Naive thymus-derived CD8-positive, alpha-beta T cell (primary cell): ENCODE measurements at places on chromosomes 11 and 22. TPM values are rescaled to one million over a fixed set of nuclear protein-coding genes. Genes with fewer than 3 reads are reported as not detected.
A peak's percentile ranks its signal among the peaks of the same experiment; 100 is the strongest.

DNA sequence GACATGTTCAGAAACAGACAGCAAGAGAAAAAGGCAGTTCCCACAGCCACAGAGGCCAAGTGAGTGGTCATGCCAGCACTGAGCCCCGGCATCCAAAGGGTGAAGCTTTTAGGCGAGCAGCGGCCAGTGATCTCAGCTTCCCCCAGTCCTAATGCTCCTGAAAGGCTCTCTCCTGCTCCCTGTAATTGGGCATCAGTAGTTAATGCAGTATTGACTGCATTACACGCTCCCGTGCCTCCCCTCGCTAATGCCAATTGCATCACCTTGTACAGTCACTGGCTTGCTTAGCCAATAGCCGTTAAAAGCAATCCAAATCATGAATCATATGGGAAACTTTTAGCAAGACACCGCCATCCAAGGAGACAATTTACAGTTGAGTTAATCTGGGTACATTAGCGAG is 4.9 kb downstream of the LMO1 start:
- H3K27ac ChIP-seq, result no peak overlapping the region
- no peak overlapping the region for H3K4me3 ChIP-seq
- peaks cover 32% of the 10 kb centered on the region for H3K27me3 ChIP-seq
- H3K4me1 ChIP-seq, result peaks cover 12% of the 10 kb centered on the region
- H3K36me3 ChIP-seq, result no peaks in the 10 kb centered on the region
- no peak for DNase-seq

DNA sequence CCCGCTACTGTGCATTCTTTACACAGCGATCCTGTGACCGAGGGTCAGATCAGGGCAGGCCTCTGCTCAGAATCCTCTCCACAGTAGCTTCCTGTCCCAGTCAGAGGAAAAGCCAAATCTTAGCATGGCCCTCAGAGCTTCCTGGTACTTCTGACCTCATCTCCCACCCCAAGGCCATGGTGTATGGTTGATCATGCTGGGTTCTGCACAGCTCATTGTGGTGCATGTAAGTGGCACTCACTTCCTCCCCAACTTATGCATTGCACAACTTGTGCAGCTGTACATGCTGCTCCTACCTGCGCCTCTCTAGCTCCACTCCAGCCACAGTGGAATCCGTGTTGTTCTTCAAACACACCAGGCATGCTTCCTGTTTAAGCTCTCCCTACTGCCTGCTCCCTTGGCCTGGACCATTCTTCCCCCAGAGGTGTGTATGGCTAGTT is 20.3 kb downstream of the BMAL1 start:
- H3K4me1 ChIP-seq, result peaks cover 97% of the 10 kb centered on the region
- no peak overlapping the region for H3K27ac ChIP-seq
- DNase-seq, result no peak
- peaks cover 2% of the 10 kb centered on the region for H3K27me3 ChIP-seq

GRCh38 chr11:10632483-10632882 is 61.1 kb downstream of the IRAG1 start:
- no peak overlapping the region for H3K4me3 ChIP-seq
- no peaks in the 10 kb centered on the region for H3K36me3 ChIP-seq
- DNase-seq, result no peak
- H3K4me1 ChIP-seq, result peaks cover 12% of the 10 kb centered on the region
- H3K27me3 ChIP-seq, result no peaks in the 10 kb centered on the region
- no peak overlapping the region for H3K27ac ChIP-seq

GRCh38 chr11:64789331-64790204 is 11.2 kb upstream of the SF1 start:
- no peaks in the 10 kb centered on the region for H3K27me3 ChIP-seq
- H3K27ac ChIP-seq, result no peak overlapping the region
- H3K4me3 ChIP-seq, result no peak overlapping the region
- no peak for DNase-seq

DNA sequence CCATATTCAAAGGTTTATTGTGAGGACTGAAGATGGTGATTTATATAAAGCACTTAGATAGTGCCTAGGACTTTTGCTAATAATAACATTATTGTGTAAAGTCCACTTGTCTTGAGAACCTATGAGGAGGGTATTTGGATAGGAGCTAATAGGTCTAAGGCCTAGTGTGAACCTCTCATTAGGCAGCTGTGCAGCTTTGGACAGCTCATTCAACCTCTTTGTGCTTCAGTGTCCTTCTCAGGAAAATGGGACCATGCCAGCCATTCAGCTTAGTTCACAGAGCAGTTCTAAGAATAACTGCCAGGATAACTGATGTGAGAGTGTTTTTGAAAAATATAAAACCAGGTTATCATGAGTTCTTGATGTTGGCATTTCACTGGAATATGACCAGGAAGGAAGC is 56.2 kb downstream of the NAV2 start:
- peaks cover 28% of the 10 kb centered on the region for H3K27me3 ChIP-seq
- H3K4me3 ChIP-seq, result no peak overlapping the region
- no peak overlapping the region for H3K27ac ChIP-seq
- DNase-seq, result no peak
- H3K36me3 ChIP-seq, result no peaks in the 10 kb centered on the region
- H3K4me1 ChIP-seq, result no peaks in the 10 kb centered on the region

DNA sequence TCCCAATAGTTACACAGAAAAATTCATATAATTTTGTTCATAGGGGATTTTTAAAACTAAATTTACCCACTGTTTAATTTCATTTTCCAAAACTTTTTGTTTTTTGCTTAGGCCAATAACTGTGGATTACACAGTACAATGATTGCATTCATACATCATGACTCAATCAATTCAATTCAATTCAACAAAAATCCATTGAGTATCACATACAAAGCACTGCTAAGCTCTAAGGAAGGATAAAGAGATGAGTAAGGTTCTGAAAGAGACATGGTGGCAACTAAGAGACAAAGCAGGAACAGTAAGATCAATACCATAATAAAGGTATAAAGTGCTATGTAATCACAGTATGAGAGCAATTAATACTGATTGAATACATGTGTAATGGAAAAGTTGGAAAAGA is 9.4 kb upstream of the LAYN start:
- H3K27ac ChIP-seq, result no peak overlapping the region
- no peaks in the 10 kb centered on the region for H3K36me3 ChIP-seq
- no peak overlapping the region for H3K4me3 ChIP-seq
- H3K27me3 ChIP-seq, result no peaks in the 10 kb centered on the region
- peaks cover 28% of the 10 kb centered on the region for H3K4me1 ChIP-seq
- no peak for DNase-seq

GRCh38 chr11:126824035-126824607 is 176.4 kb downstream of the KIRREL3 start:
- no peak for DNase-seq
- H3K27ac ChIP-seq, result no peak overlapping the region
- H3K4me3 ChIP-seq, result no peak overlapping the region
- H3K4me1 ChIP-seq, result no peaks in the 10 kb centered on the region
- no peaks in the 10 kb centered on the region for H3K36me3 ChIP-seq

- H3K4me1 ChIP-seq, result peaks cover 86% of the 10 kb centered on the region
- no peak overlapping the region for H3K27ac ChIP-seq
Observed at GRCh38 chr11:63845303-63845702, 6.4 kb downstream of the MARK2 start.

DNA sequence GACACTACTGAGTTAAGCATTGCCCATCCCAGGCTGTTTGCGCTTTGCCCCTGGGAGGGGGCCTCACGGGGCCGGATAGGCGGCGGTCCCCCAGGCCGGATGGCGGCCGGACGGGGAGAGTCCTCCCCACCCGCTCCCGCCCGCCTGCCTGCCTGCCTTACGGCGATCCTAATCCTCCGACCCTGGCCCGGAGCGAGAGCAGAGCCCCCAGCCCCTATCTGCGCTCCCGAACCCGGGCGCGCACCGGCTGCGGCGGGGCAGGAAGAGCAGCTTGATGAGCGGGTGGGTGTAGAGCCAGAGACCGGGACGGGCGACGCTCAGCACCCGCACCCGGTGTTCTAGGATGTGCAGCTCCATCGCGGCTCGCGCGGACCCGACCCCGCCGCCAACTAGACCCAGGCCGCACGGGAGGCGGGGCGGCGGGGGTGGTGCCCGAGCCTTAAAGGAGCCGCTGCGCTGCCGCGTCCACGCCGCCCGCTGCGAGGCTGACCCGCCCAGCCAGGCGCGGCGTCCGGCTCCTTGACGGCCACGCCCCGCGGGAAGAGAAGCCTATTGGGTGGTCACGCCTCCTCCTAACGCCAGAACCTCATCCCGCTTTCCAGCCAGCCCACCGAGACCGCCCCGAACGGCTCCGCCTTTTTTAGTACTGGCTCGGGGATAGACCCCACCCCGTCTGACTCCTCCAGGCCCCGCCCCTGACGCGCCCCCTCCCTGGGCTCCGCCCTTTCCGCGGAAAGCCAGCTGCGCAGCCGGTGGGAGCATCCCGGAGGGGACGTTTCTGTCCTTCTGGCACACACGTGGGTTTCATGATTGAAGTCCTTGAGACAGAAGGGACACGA is at the start of gene CASTOR1:
Gene CASTOR1 (minus strand): TSS at position 365 of the 839 bp plus-strand sequence. CDS start 8 bp downstream, at position 357.
- peak within 1 kb of the TSS; percentile 93 for H3K27ac ChIP-seq
- H3K4me3 ChIP-seq, result peak within 1 kb of the TSS; percentile 92
- H3K4me1 ChIP-seq, result peaks cover 47% of the 10 kb centered on the region
- peak; percentile 93 for DNase-seq
- no peaks in the 10 kb centered on the region for H3K27me3 ChIP-seq
- no peaks in the 10 kb centered on the region for H3K36me3 ChIP-seq

- no peak for DNase-seq
- no peaks in the 10 kb centered on the region for H3K36me3 ChIP-seq
- no peak overlapping the region for H3K27ac ChIP-seq
- peaks cover 44% of the 10 kb centered on the region for H3K4me1 ChIP-seq
Observed at GRCh38 chr22:30392661-30393321, 4.0 kb upstream of the SEC14L2 start.

GRCh38 chr11:113083571-113083970 is 122.4 kb downstream of the NCAM1 start:
- no peaks in the 10 kb centered on the region for H3K4me1 ChIP-seq
- H3K27me3 ChIP-seq, result peaks cover 9% of the 10 kb centered on the region
- no peak for DNase-seq
- H3K36me3 ChIP-seq, result no peaks in the 10 kb centered on the region
- no peak overlapping the region for H3K27ac ChIP-seq
- H3K4me3 ChIP-seq, result no peak overlapping the region

- H3K27me3 ChIP-seq, result no peaks in the 10 kb centered on the region
- no peak overlapping the region for H3K4me3 ChIP-seq
- H3K36me3 ChIP-seq, result peaks cover 12% of the 10 kb centered on the region
- no peak overlapping the region for H3K27ac ChIP-seq
- no peak for DNase-seq
- no peaks in the 10 kb centered on the region for H3K4me1 ChIP-seq
Observed at GRCh38 chr11:114713756-114714155, 35.4 kb downstream of the NXPE2 start.

GRCh38 chr11:57302489-57302888 is 22.3 kb downstream of the TNKS1BP1 start:
- peaks cover 2% of the 10 kb centered on the region for H3K4me1 ChIP-seq
- H3K27me3 ChIP-seq, result no peaks in the 10 kb centered on the region
- peaks cover 39% of the 10 kb centered on the region for H3K36me3 ChIP-seq
- H3K4me3 ChIP-seq, result no peak overlapping the region

- H3K36me3 ChIP-seq, result peaks cover 23% of the 10 kb centered on the region
- no peak overlapping the region for H3K4me3 ChIP-seq
- DNase-seq, result no peak
- no peak overlapping the region for H3K27ac ChIP-seq
- peaks cover 2% of the 10 kb centered on the region for H3K4me1 ChIP-seq
- no peaks in the 10 kb centered on the region for H3K27me3 ChIP-seq
Observed at GRCh38 chr11:108895579-108896480, 231.0 kb downstream of the DDX10 start.

DNA sequence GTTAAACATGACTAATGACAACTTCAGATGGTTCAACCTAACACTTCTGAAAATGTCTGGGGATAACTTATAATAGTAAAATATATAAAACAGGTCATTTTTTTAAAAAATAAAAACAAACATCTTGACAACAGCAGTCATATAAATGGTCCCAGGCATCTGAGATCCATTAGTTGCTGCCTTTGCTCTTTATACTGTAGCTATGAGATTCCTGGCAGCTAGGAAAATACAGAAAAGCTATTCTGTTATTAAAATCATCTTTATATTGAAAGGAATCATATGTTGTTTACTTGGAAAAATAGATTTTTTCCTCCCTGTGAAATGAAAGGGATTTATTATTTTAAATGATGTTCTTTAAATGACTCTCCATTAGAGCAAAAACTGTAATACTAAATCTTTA is 55.7 kb upstream of the DEUP1 start:
- DNase-seq, result no peak
- no peak overlapping the region for H3K27ac ChIP-seq
- H3K4me1 ChIP-seq, result no peaks in the 10 kb centered on the region
- no peaks in the 10 kb centered on the region for H3K36me3 ChIP-seq

- H3K4me1 ChIP-seq, result no peaks in the 10 kb centered on the region
- no peak overlapping the region for H3K4me3 ChIP-seq
- no peak overlapping the region for H3K27ac ChIP-seq
Observed at GRCh38 chr11:8083871-8084281, 2.9 kb downstream of the TUB start.

Gene NXPE1
- not detected for total RNA-seq

Gene KDM4E
- total RNA-seq, result not detected

Gene TPBGL
- total RNA-seq, result 0.16 TPM

Gene PATE3
- not detected for total RNA-seq
